A549 treated with RU486 at 1 μM for 4 hours (cell line): ENCODE measurements at places on chromosomes 6 and 20. TPM values are rescaled to one million over a fixed set of nuclear protein-coding genes. Genes with fewer than 3 reads are reported as not detected.

Gene CCN6
- not detected in 5 replicates for total RNA-seq

Gene NANP
- total RNA-seq = 4.7 to 8.6 TPM (median 8.5 TPM) in 5 replicates

Gene BPIFB2
- not detected in 5 replicates for total RNA-seq

Gene KCNG1
- total RNA-seq = 13.9 to 24.3 TPM (median 18.1 TPM) in 5 replicates

Gene CST9L
- total RNA-seq = not detected in 5 replicates

Gene KIZ
- total RNA-seq = 4.6 to 6.2 TPM (median 4.9 TPM) in 5 replicates

Gene TSBP1
- not detected in 5 replicates for total RNA-seq

Gene BMP2
- total RNA-seq = 0.45 to 0.75 TPM (median 0.64 TPM) in 5 replicates

Gene SCUBE3
- 0.03 to 0.06 TPM (median 0.05 TPM) in 5 replicates for total RNA-seq

Gene PPIL1
- 38.9 to 51.4 TPM (median 42.2 TPM) in 5 replicates for total RNA-seq

Gene PCSK2
- not detected in 5 replicates for total RNA-seq

Gene MYL9
- total RNA-seq = 14.8 to 28.9 TPM (median 19.9 TPM) in 5 replicates

Gene NKX2-2
- not detected in 5 replicates for total RNA-seq

Gene L3MBTL3
- total RNA-seq = 2.6 to 3.6 TPM (median 3.1 TPM) in 5 replicates

Gene CGA
- 0.19 to 0.29 TPM (median 0.26 TPM) in 3 of 5 replicates, not detected in the others for total RNA-seq

Gene TRIM31
- 1.6 to 3.1 TPM (median 2.3 TPM) in 5 replicates for total RNA-seq

Gene MEP1A
- total RNA-seq = not detected in 5 replicates

Gene GATA5
- total RNA-seq = 0.45 to 0.88 TPM (median 0.83 TPM) in 5 replicates

Gene HCRTR2
- not detected in 5 replicates for total RNA-seq
